NCI-H1930 (cell line): ENCODE measurements at places on chromosomes 5 and 9.

- no peak for DNase-seq
Observed at GRCh38 chr5:175561085-175561484, 82.7 kb downstream of the SFXN1 start.

- no peak for DNase-seq
Observed at GRCh38 chr9:131398204-131398603, 4.3 kb downstream of the PRRC2B start.

DNA sequence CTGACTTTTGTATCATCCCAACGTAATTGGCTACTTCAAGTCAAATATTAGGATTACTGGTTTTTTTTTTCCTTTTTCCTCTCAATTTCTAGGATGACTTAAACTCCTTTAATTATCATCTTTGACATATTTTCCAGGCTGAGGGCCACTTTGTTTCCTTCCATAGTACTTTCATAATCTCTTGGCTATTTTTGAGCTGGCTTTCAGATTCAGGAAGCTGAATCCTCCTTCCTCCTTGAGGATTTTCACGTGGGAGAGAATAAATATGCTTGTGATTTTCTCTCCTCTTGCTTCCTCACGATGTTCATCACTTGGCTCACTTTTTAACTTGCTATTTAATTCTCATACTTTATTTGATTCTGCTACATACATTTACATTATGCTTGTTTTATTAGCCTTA, 88.1 kb downstream of the ITGA1 start:
- DNase-seq, result no peak

- no peak for DNase-seq
Observed at GRCh38 chr5:132256086-132256782, 1.3 kb upstream of the PDLIM4 start.

- DNase-seq, result no peak
Observed at GRCh38 chr9:93020151-93020550, 38.4 kb upstream of the SUSD3 start.

DNA sequence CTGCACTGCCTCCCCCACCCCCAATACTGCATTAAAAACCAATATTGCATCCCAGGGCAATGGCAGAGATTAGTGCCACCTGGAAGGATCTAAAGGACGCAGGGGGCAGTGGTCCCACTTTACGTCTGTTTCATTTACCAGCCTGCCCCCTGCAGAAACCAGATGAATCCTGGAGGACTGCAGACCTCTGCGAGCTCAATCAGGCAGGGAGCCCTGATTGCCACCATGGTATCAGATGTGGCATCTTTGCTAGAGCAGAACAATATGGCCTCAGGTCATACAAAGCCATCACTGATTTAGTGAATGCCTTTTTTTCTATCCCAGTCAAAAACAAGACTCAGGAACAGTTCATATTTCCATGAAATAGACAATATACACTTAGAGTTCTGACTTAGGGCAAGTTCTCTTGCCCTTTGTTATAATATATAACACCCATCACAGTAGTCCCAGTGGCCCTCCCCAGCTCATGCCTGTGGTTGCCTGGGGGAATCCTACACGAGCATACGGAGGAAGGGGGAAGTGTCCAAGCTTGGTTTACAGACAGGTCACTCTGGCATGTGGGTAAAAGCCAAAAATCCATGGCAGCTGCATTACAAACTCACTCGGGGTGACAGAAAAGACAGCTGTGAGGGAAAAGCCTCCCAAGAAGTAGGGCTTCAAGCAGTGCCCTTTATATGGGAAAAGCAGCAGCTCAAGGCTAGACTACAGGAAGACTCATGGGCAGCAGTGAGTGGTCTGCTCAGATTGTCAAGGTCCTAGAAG, 85.1 kb downstream of the MED27 start:
- no peak for DNase-seq

- DNase-seq, result no peak
Observed at GRCh38 chr5:1542781-1543180, 19.0 kb upstream of the LPCAT1 start.
